ENCODE measurements at places on chromosomes 4 and X.

- DNase-seq: no peak
These were observed 22.2 kb downstream of the JADE1 start for GRCh38 chr4:128831531-128832242.

DNA sequence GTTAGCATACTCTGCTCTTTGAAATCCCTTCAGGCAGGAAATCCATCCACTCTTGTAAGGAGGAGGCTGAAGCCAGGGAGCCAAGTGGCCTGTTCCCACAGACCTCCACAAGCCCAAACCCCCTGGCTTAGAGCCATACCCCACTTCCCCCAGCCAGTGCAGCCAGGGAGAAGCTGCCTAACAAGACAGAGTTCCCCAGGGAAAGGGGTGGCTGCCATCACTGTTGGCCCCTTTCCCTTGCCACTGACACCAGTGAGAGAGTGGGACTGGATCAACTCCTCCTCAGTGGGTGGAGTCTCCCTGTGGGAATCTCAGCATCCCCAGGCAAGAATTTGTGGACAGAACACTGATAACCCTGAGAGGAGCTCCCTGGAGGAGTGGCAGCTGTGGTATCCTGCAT lies 389.4 kb downstream of the PABPC4L start:
- DNase-seq: no peak

- DNase-seq: no peak
These were observed 57.0 kb upstream of the SLC25A4 start for GRCh38 chr4:185086053-185086452.

- DNase-seq: no peak
These were observed 69.8 kb downstream of the ZFX start for GRCh38 chrX:24219320-24219719.

DNA sequence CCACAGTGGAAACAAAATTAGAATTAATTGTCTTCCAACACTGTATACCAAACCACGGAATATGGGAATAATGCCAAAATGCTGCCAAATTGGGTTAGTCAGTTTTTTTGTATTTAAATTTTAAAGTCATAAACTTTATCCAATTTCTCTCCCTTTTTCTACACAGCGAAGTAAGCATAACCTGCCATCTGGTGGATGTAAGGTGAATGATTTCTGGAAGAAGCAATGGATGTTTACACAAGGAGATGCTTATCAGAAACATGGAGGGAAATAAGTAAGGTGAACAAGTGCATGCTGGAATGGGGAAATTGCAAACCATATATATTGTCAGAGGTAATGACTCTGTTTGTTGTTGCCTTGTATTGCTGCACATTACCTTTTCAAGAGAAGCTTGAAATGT lies 691.9 kb downstream of the TECRL start:
- DNase-seq: peak; percentile 1

DNA sequence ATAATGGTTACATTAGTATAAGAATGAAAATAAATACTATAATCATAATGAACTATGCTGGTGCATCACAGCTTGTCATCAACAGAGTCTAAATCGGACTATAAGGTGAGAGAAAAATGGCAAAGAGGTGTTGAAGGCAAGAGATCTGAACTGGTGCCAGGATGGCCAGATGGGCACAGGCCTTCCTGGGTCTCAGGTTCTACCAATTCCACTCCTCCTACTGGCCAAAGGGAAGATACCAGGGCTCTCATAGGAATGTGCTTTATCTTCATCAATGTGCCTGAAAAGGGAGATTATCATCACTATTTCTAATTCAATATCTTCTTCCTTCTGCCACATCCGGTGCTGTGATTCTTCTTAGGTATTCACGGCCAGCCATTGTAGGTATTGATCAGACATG lies 107.6 kb downstream of the GASK1B start:
- no peak for DNase-seq

GRCh38 chr4:151402145-151402865 lies 6.7 kb upstream of the FHIP1A start:
- no peak for DNase-seq

DNA sequence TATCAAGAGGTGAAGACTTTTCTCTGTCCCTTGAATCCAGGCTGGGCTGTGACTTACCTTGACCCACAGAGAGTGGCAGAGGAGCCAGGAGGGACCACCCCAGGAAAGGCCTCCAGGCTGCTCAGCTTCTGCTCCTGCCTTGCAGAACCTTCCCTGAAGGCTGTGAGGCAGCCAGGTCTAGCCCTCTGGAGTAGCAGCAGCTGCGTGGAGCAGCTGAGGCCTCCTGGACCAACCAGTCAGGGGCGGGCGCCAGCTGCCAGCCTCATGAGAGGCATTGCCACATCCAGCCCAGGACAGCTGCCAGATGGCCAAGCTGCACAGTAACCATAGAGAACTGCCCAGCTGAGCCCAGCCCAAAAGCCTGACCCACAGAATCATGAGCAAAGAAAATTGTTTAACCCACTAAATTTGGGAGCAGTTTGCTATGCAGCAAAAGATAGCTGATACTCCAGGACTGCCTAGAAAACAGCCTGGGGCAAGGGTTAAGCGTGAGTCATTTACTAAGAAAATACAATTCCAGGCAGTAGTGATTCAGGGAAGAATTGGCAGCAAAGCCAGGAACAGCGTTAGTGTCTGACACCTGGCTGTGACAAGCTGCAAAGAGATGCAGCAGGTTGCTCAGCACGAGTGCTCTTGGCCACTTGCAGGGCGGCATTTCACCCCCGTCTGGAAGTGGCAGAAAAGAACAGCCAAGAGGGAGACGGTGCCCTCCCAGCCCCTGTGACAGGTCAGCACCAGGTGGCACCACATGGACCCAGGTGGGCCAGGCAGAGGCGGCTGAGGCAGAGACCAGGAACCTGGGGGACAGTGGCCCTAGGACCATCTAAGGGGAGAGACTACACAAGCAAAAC lies 14.7 kb upstream of the PDE6B start:
- no peak for DNase-seq

DNA sequence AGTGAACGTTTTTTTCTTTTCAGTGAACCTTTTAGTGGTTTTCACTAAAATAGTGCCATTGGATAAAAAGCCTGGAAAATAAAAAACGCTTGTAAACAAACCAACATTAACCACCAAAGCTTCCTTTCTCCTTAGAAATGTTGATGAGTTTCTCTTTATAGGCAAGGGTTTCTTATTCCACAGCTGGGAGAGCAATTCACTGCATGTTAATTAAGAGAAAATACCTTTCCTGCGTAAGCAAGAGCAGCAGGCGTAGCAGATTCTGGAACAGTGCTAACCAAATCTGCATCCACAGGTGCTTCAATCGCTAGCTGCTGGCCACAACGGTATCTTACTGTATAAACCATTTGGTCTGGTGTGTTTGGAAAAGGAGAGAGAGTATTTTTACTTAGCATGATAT lies 13.3 kb upstream of the AASDH start:
- DNase-seq: no peak

- no peak for DNase-seq
These were observed 66.9 kb downstream of the TAB3 start for GRCh38 chrX:30822068-30822681.

DNA sequence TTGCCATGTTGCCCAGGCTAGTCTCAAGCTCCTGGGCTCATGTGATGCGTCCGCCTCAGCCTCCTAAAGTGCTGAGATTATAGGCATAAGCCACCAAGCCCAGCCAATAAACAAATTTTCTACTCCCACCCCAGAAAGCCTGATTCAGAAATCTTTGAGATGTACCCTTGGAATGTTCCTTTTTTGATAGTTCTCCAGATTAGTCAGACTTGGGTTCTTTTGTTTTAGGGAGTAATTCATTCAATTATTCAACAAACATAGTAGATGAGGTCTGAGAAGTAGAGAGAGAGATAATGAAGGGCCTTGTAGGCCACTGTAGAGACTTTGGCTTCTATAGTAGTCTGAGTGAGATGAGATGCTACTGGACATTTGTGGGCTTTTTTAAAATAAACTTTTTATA lies 27.8 kb downstream of the RP2 start:
- no peak for DNase-seq

GRCh38 chrX:44974451-44974850 lies 101.5 kb downstream of the KDM6A start:
- peak; percentile 39 for DNase-seq

GRCh38 chr4:80007745-80008149 lies 65.3 kb downstream of the ANTXR2 start:
- DNase-seq: peak; percentile 63

DNA sequence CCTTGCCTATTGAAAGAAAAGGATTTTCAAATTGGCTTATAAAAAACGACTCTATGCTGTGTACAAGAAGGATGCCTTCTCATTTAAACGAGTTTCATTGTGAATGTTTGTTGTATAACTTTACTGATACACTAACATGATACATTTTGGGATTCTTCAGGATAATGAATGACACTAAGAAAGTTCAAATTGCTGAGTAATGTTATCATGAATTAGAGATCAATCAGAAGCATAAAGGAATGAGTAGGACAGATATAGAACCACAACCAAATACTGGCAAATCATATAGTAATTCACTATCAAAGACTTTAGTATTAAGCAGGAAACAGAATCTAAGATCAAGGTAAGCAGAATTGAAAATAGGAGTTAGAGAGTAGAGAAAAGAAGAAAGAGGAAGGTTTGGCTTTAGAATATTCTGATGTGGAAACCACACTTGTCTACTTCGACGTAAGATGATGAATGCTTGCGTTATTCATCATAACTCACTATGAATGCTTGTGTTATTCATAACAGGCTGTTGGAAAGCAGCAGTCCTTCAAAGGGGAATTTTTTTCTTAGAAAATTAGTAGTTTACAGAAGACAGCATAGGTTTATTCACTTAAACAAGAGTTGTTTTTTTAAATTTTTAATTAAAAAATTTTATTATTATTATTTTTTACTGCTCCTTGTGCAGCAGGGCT lies 13.4 kb downstream of the CCDC158 start:
- DNase-seq: no peak

DNA sequence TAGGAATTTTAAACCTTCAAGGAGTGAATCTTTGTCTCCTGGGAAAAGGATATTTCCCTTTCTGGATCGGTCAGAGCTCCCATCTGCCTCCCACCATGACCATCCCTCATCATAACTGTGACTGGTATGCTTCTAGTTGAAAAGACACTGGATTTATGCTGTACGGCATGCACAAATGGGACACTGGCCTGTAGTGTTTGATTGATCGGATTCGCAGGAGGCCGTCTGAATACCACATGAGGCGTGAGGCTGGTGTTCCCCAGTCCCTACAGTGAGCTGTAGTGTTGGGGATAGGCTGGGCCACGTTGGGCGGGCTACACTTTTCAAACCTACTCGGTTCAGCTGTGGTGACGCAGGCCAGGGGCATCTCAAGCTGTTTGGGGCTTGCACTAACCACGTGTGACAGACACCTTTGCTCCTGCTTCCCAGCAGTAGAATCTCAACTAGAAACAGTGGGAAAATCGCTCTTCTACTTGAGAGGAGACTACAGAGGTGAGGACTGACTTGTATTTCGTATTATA lies 101.8 kb downstream of the MID1IP1 start:
- no peak for DNase-seq

Data from kidney capillary endothelial cell (primary cell).